ENCODE measurements at places on chromosomes 16 and 17.

GRCh38 chr16:66936462-66936861 lies 1.1 kb downstream of the CES2 start:
- no peak for DNase-seq

GRCh38 chr17:39929646-39930407 lies 2.3 kb downstream of the LRRC3C start:
- no peak for DNase-seq

DNA sequence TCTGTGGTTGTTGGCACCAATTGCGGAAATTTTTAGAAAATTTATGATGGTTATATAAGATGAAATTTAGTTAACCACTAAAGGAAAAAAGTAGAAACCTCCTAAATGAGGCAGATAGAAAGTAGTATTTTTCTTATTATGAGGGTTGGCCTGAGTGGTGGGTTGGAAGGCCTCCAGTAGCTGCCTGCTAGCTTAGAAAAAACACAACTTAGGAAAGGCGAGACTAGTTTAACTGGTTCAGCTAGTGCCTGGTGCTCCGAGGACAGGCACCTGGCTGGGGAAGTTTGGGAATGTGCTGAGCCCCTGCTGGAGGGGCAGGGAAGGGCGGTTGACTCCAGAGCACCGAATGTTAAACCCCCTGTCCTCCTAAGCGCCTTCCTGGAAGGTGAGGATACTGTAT lies 19.9 kb downstream of the LDHD start:
- peak; percentile 7 for DNase-seq

DNA sequence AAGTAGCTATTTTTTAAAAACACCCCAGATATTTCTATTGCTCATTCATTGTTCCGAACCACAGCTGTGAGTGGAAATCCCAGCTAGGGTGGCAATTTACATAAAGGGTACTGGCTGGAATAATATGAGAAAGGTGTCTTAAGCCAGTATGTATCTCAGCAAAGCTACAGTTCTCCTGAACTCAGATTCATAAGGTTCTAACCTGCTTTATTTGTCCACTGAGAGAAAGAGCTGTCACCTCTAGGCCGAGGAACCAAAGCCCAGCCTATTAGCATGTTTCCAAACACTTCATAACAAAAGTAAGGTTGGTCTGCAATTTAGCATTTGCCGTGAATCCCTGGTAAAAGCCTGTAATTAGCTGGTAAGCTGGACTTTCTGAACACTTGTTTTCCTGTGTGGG lies 57.0 kb upstream of the CLEC19A start:
- DNase-seq = no peak

GRCh38 chr17:9842057-9842758 lies 16.5 kb downstream of the GLP2R start:
- no peak for DNase-seq

DNA sequence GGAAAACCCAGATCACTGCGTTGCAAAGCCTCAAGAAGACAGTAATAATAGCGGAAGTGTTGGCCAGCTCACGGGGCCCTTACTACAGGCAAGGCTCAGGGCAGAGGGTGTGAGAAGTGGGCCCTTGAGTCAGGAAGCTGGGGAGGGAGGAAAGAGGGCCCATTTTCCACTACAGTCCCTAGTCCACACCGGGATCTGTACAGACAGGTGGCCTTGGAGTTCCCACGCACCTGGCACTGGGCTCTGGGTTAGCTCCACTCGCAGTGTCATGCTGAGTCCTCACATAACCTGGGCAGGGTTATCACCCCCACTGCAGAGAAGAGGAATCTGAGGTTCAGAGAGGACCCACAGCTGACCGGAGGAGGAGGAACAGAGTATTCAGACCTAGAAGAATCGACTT lies 16.8 kb upstream of the MTSS2 start:
- no peak for DNase-seq

GRCh38 chr16:86572041-86572521 lies 5.5 kb downstream of the FOXC2 start:
- no peak for DNase-seq

DNA sequence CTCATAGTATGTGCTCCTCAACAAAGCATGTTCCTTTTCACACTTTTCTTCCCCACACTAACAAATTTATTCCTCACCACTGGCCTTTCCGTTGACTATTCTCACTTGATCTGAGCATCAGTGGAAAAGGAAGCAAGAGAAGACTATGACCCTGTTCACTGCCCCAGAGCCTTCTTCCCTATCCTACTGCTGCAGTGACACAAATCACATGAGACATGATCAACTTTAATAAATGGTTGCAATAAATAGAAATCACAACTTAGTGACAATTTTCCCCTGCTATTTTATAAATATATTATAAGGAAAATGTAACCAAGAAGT lies 438.7 kb upstream of the SOX9 start:
- no peak for DNase-seq

DNA sequence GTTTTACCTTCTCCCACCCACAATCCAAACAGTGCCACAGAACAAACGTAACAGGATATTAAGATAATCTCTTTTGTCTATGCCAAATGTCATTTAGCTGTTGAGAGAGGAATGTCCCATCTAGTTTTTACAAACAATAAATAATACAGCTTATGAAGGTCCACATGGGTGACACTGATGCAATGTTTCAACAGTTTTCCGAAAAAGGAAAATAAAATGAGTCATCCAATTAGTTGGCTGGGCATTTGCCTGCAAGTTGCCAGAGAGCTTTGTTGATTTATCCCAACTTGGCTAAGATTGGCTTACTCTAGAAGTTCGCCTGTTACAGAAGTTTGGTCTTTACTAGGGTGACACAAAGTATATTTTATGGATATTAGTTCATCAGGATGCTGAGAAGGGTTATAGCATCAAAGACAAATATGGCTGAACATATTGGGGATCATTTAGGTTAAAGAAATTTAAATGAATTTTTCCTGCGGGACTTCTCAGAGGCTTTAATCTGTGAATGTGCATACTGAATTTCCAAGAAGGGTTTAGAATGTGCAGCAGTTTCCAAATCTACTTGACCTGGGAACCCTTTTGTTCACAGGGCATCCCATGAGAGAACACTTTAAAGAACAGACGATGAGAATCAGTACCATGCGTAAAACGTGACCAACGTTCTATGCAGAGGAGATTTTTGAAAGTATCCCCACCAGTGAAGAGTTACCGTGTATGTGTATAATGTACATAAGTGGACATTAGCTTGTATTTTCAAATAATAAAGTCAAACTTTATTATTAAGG lies 73.1 kb downstream of the CDH13 start:
- DNase-seq = no peak

GRCh38 chr16:10668322-10669045 lies 26.2 kb downstream of the TEKT5 start:
- DNase-seq = no peak

- no peak for DNase-seq
Measured at GRCh38 chr17:55421179-55421934, at the start of gene MMD. TSS of gene MMD (minus strand) at chr17:55421835. CDS start at chr17:55421695, 140 bp downstream.

DNA sequence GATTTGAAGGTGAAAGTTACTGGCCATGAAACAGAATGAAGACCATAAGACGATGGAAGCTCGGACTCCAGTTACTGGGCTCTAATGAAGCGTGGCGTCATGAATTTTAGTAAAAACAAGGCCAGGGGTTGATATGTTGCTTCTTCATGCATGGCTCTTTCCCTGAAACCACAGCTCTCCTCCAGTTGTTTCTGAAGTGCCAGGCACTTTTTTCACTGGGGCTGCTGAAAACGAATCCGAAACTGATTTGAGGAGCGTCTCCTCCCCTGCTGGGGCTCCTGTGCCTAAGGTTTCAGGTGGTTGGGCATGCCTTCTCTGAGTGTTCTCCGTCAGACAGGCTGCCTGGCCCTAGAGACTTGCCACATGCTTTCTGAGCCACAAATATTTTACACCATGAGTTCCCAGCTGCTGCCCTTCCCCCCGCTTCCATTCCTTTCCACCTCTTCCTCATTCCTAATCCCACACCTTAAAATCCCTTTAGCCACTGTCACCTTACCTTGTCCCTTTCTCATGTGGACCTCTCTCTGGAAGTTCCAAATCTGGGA lies 3.7 kb upstream of the MYL4 start:
- DNase-seq = no peak

- no peak for DNase-seq
Measured at GRCh38 chr17:79607940-79608623, 2.8 kb downstream of the RBFOX3 start.

DNA sequence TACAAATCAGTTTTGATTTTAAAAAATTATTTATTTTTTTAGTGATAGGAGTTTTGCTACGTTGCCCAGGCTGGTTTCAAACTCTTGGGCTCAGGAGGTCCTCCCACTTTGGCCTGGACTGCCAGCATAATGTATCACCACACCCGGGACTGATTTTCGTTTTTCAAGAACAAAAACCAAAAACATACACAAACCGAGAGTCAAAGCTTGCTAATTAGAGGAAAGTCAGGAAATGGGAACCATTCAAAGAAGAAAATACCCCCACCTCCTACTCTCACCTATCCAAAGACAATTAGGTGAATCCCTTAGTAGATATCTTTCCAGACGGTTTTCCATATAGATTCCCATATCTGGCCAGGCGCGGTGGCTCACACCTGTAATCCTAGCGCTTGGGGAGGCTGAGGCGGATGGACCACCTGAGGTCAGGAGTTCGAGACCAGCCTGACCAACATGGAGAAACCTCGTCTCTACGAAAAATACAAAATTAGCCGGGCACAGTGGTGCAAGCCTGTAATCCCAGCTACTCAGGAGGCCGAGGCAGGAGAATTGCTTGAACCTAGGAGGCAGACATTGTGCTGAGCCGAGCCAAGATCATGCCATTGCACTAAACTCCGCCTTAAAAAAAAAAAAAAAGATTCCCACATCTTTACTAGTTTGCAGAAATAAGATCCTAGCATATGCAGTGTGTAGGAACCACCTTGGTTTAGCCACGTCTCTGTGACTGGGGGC lies 883 bp upstream of the SPN start:
- no peak for DNase-seq

Measured in NCI-H1105 treated with DMSO at 0.1 percent for 48 hours (cell line).